ENCODE measurements at places on chromosomes 11 and 22.
A peak's percentile ranks its signal among the peaks of the same experiment; 100 is the strongest.

DNA sequence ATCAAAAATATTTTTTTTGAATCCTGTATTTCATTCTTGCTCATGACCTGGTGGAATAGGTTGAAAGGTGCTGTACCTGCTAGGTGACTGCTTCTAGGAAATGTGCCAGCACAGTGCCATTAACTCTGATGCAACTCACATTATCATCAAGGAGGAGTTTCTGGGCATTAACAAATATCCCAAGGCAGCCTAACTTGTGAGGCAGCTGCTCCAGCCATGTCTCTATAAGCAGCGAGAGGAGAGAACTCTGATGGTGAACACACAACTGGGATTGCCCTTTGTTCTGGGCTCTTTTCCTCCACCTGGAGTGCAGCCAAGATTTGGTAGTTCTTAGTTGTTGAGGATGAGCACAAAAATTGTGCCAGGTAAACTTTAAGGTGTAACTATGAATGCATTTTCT lies 25.6 kb downstream of the HEPHL1 start:
- no peak for DNase-seq

DNA sequence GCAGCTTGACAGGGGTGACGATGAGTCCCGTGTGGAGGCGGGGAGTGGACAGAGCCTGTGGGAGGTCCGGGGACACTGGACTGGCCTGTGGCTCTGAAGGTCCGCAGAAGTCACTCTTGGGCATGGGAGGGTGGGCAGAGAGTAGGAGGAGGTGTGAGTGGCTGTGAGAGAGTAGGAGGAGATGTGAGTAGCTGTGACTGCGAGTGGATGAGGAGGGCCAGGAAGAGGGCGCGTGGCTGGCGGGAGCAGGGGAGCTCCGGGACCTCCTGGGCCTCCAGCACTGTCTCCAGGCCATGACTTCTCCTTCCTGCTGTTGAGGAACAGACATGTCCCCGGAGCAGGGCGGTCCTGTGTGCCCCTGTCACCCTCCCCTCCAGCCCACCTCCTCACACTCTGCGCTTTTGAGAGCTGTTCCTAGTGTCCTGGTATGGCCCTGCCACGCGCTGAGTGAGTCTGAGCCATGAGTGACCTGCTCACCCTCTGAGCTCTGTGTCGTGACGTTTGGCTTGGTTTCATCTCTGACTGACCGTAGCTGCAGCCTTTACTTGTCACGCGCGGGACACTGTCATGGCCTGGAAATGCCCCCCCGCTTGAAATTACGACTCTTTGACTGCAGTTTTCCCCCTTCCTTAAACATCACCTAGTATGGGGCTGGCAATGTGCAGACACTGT lies 391.5 kb downstream of the TBC1D22A start:
- DNase-seq = no peak

DNA sequence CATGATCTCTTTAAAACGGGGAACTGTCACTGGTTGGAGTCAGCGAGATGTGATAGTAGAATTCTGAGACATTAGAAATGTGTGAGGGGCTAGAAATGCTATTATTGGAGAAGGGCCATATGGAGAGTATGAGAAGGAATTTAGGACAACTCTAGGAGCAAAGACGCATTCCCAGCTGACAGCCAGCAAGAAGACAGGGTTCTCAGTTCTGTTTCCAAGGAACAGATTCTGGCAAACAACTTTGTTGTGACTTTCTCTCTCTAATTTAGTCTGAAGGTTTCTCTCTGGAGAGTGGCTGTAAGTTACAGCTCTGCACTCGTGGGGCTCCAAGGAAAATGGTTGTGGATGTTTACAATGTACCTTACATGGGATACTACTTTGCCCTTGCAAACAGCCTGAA lies 876.3 kb downstream of the FAM181B start:
- DNase-seq = no peak

GRCh38 chr11:7467652-7468051 lies 17.7 kb upstream of the OLFML1 start:
- peak; percentile 3 for DNase-seq

DNA sequence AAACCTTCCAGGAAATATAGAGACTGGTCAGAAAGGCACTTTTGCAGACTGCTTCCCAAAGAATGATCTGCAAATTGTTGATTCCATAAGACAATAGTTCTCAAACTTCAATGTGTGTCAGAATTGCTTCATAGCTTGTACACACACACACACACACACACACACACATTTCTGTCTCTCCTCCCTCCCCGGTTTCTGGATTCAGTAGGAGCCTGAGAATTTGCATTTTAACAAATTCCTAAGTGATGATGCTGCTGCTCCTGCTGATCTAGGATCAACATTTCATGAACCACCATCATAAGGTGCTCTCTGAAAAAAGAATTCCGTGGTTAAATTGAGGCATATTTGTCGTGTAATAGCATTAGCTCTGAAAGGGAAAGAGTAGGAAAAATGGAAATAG lies 35.3 kb upstream of the FZD4 start:
- no peak for DNase-seq

DNA sequence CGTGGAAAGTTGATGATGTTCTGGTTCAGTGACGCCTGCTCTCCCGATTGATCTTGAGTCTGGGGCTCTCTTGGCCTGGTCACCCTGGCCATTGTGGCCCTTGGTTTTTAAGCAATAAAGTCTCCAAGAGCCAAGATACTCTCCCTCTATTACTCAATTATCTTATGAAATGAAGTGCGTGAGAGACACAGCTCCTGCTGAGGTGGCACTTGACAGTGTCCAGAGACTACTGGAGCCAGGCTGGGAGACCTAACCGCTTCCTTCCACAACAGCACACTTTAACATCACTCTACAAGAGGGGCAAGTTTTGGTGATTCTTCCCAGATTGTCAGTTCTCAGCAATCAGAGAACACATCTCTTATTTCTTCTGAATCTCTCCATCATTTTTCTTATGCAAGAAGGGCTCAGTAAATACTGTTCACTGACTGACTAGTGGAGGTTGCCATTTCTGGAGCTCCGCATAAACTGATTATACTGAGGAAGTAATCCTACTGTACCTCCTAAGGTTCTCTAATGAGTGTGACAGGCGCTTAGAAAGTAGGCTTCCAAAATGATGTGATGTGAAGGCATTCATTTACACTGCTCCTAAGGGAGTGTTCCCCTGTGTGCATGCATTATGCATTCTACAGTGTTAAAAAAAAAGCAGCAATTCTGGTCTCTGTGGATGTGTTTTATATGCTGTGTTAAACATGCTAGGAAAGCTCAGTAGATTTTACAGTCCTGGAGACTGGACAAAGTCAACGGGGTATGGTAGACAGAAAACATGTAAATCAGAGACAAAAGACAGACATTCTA lies 968.0 kb downstream of the OPCML start:
- no peak for DNase-seq

- no peak for DNase-seq
Observed at GRCh38 chr11:45549257-45549656, 116.2 kb downstream of the CHST1 start.
